ENCODE measurements at places on chromosomes 2 and 18.

DNA sequence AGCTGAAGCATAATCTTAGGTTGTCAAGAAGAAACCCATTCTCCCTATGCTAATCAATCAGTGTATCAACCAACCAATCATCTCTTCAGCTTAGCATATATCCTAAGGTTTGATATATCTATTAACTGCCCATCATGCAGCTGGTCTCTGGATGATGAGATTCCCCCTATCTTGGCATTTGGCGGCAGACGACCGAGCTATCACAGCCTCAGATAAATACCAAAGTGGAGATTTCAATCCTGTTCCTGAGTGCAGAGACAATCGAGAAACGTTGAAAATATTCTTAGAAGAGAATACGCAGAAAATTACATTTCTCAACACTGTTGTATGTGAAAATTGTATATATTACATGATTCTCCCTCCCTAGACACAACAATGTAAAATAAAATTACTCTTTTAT lies 259.0 kb upstream of the SIX3 start:
- no peak for DNase-seq

DNA sequence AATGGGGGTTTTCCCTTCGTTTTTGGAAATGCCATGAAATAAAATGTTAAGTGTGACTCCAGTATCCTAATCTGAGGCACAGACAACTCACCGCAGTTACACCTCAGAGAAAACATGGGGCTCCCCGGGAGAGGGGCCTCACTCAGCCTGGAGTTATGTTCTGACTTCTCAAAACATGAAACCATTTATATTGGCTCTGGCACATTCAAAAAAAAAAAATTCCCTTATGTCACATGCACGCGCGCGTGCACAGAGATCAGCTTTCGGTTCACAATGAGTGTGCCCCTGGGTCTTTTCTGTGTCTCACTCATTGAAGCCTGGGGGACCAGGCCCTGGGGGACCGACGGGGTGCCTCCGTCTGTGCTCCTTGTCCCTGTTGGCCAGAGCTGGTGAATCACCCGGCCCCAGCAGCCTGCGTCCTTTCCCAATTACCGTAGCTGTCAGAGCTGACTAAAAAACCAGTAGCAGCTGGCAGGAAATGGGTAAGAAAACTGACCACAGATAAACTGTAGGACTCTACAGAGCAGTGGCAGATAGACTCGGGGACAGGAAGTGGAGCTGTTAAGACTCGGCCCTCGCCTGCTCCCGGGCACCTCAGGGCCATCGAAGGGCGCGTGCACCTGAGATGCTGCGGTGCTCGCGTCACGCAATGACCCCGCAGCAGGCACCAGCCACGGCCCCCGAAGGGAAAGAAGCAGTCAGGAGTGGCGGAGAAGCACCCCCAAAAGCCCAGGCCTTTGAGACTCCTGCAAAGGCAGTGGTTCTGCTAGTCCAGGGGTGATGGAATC lies 138.3 kb upstream of the ID2 start:
- DNase-seq, result no peak

GRCh38 chr2:443741-444140 lies 155.8 kb upstream of the ALKAL2 start:
- DNase-seq, result no peak

DNA sequence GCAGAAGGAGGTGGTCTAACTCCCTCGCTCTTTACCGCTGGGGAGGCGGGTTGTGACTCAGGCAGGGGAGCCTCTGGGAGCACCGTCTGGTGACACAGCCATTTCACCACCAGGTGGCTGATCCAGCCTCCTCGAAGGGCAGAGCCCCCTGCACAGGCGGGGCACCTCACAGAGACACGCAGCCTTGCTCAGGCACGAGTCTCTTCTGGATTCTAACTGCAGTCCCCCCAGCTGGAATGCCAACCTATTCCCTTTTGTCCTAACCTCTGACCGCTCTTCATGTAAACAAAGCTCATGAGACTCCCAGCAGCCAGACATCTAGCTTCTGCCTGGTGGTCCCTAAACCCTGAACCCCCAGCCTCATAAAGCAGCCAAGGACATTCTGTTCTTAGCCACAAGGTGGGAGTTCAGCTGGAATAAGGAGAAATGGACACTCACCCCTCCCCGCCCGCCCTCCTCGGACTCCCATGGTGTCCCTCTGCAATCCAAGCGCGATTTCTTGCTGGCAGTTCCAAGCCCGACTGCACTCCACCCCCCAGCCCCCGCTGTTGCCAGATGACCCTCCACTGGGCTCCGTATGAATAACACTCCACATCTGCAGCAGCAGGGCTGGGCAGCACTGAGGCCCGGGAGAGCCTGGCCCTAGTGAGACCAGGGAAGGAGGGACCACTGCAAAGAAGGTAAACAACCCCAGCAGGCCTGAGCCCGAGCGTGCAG lies 84.3 kb downstream of the TNS1 start:
- no peak for DNase-seq

- no peak for DNase-seq
These were observed 50.8 kb downstream of the PTPRM start for GRCh38 chr18:7617738-7618422.

DNA sequence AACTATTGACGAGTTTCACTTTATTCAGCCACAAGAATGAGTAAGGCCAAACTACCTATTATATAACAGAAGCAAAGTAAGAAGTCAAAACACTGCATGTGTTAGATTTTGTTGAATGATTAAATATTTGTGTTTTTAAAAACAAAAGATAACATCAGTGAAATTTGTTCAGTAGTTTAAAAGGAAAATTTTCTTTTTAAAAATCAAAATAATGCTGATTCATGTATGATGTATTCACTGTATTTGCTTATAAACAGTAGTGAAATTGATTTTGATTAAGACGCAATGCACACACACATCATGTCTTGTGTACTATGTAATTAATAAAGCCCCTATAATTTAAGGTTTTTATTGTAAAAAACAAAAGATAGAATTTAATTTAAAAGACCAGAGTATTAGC lies 73.6 kb upstream of the PSMD14 start:
- no peak for DNase-seq

DNA sequence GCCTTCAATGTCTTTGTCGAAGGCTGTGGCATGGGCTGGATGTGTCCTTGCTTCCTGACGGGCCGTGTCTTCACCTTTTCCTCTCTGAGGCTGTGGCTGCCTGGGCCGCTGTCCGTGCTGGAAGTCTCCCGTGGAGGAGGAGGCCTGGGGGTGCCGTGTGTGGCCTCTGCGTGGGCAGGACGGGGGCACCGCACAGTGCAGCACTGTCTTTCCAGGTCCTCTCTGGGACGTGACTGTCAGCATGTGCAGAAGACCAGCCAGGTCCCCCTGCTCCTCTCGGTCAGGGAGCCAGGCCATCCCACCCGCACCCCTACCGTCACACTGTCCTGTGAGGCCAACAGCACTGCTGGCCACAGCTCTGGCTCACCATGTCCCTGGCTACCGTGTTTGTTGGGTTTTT lies 64.4 kb upstream of the ZNF236 start:
- no peak for DNase-seq
